ENCODE measurements at places on chromosomes 3 and 15.

DNA sequence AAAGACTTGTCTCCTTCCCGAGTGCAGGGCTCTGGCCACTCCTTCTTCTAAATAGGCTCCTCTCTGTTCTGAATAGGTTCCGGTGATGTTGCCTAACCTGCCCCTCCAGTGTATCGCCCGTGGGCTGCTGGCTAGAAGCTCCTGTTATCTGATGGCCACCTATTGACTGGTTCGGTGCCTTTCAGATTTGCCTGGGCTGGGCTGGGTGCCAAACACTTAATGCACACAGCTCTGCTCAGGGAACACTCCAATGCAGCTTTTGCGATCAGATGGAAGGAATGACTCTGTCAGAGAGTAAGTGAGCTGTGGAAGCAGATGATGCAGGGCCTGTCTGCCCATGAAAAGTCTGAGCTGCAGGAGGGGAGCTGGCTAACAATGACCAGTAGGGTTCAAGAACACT, 112.9 kb downstream of the CORO2B start:
- no peaks in the 10 kb centered on the region for H3K4me1 ChIP-seq
- no peak overlapping the region for H3K4me3 ChIP-seq
- no peak for DNase-seq
- H3K36me3 ChIP-seq = no peaks in the 10 kb centered on the region
- no peak overlapping the region for H3K27ac ChIP-seq

DNA sequence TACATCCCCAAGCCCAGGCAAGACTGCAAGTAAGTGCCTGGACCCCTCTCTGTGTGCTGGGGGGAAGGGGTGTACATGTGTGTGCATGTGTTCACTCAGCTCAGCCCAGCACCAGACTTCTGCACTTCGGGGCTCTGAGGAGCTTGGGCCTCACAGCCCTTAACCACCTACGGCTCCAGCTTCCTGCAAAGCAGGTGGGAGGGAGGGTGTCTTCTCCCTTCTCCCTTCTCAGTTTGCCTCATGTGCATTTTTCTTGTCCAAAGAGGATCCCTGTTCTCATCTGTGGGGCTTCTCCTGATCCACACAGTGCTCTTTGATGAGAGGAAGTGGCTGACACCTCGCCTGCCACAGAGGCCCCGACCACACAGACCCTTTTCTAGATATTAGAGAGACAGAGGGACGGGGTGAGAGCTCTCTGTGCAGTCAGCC, 69.3 kb downstream of the MESD start:
- no peaks in the 10 kb centered on the region for H3K27me3 ChIP-seq
- no peak overlapping the region for H3K4me3 ChIP-seq
- DNase-seq = no peak
- no peak overlapping the region for H3K27ac ChIP-seq
- H3K36me3 ChIP-seq = no peaks in the 10 kb centered on the region

- no peak overlapping the region for H3K27ac ChIP-seq
- no peaks in the 10 kb centered on the region for H3K4me1 ChIP-seq
- H3K27me3 ChIP-seq = no peaks in the 10 kb centered on the region
Observed at GRCh38 chr3:80238606-80239005, 470.8 kb upstream of the ROBO1 start.

GRCh38 chr15:32778391-32779176, 60.8 kb downstream of the GREM1 start:
- no peaks in the 10 kb centered on the region for H3K27me3 ChIP-seq
- DNase-seq = no peak
- H3K4me1 ChIP-seq = no peaks in the 10 kb centered on the region
- H3K4me3 ChIP-seq = no peak overlapping the region
- no peaks in the 10 kb centered on the region for H3K36me3 ChIP-seq

DNA sequence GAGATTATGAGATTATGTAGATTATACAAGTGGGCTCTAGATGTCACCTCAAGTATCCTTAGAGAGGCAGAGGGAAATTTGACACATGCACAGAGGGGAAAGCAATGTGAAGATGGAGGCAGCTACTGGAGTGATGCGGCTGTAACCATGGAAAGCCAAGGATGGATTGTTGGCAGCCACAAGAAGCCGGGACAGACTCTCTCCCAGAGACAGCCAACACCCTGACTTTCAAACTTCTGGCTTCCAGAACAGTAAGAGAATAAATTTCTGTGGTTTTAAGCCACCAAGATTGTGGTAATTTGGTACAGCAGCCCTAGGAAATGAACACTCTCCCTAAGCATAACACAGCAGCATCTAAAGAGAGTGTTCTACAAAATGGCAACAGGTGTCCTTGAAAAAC, 34.4 kb upstream of the PRICKLE2 start:
- peak overlapping the region; percentile 97 for H3K27ac ChIP-seq
- H3K27me3 ChIP-seq = no peaks in the 10 kb centered on the region
- no peaks in the 10 kb centered on the region for H3K36me3 ChIP-seq
- H3K4me1 ChIP-seq = peaks cover 92% of the 10 kb centered on the region
- H3K4me3 ChIP-seq = no peak overlapping the region

DNA sequence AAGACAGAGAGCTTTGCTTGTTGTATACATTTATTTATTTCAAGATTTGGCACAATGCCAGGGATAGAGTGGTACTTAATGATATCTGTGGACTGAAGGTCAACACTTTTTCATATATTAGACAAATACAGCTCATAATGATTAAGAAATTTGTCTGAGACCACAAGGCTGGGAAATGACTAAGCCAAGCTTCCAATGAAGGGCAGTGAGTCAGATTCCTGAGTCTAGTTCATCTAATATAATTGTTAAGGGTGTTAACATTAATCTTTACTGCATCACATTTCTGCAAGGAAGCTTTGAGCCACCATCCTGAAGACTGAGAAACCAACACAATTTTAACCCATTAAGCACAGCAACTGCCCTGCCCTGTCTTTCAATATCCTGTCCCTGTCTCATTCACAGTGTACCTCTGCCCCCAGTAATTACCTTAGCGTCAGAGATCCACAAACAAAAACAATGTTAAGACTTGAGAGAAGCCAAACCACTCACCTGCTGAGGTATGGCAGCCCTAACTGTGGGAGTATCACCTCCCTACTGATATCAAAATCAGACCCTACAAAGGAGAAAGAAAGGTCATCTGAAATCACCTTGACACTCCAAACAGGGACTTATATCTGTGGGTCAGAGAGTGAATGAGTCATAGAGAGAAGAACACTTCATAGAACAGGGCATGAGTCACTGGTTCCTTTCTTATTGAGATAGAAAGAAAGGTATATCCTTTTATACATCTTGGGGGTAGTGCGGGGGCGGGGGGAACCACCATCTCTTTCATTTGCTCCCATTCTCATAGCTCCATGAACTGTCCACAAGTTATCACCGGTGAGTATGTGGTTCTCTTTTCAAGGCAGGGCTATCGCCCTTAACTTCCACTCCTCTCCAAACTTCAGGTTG, 74.7 kb downstream of the MAGI1 start:
- H3K27me3 ChIP-seq = no peaks in the 10 kb centered on the region
- no peak for DNase-seq
- H3K4me3 ChIP-seq = no peak overlapping the region

- no peaks in the 10 kb centered on the region for H3K27me3 ChIP-seq
- no peak overlapping the region for H3K4me3 ChIP-seq
- H3K36me3 ChIP-seq = no peaks in the 10 kb centered on the region
- H3K4me1 ChIP-seq = peaks cover 4% of the 10 kb centered on the region
Observed at GRCh38 chr15:98978153-98978552, 29.4 kb downstream of the PGPEP1L start.

DNA sequence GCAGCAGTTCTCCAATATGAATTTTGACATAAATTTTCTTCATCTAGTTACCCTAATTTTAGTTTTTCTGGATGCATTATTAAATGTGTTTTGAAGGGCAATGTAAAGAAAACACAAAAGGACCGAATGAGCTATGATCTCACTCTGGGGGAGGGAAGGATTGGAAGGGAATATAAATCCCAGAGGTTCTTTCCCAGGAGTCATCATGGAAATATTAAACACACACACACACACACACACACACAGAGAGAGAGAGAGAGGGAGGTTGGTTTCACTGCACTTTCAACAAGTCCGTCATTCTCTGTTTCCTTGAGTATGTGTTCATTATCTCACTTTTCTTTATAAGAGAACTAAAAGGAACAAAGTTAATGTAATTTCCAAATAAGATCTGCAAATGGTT, 70.7 kb upstream of the DCBLD2 start:
- H3K27me3 ChIP-seq = no peaks in the 10 kb centered on the region
- H3K4me1 ChIP-seq = no peaks in the 10 kb centered on the region
- no peak overlapping the region for H3K27ac ChIP-seq
- H3K36me3 ChIP-seq = no peaks in the 10 kb centered on the region

- no peaks in the 10 kb centered on the region for H3K36me3 ChIP-seq
- no peaks in the 10 kb centered on the region for H3K27me3 ChIP-seq
- H3K27ac ChIP-seq = no peak overlapping the region
- no peak for DNase-seq
- peaks cover 4% of the 10 kb centered on the region for H3K4me1 ChIP-seq
Observed at GRCh38 chr15:91278951-91279350, 178.9 kb downstream of the SV2B start.

DNA sequence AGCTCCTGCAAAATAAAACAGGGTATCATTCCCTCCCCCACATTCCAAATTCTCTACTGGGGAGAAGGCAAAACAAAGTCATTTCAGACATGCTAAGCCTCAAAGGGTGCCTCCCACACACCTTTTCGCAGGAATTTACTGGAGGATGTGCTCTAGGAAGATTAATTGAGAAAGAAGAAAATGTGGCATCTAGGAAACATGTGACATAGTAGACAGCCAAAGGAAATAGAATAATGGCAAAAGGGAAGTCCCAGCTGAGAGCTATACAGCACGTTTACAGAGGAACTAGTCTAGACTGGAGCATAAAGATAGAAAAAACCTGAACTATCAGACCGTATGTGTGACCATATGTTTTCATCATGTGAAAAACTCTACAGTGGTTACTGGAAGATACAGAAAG, 58.8 kb upstream of the MELTF start:
- no peaks in the 10 kb centered on the region for H3K27me3 ChIP-seq
- H3K4me3 ChIP-seq = no peak overlapping the region
- DNase-seq = no peak
- H3K4me1 ChIP-seq = no peaks in the 10 kb centered on the region
- no peak overlapping the region for H3K27ac ChIP-seq

- no peaks in the 10 kb centered on the region for H3K36me3 ChIP-seq
- no peak overlapping the region for H3K4me3 ChIP-seq
- DNase-seq = no peak
- H3K4me1 ChIP-seq = peaks cover 39% of the 10 kb centered on the region
Observed at GRCh38 chr3:49013738-49014660, 4.4 kb downstream of the DALRD3 start.

- no peak for DNase-seq
- H3K27me3 ChIP-seq = no peaks in the 10 kb centered on the region
- no peak overlapping the region for H3K4me3 ChIP-seq
- no peaks in the 10 kb centered on the region for H3K36me3 ChIP-seq
- H3K4me1 ChIP-seq = no peaks in the 10 kb centered on the region
- H3K27ac ChIP-seq = no peak overlapping the region
Observed at GRCh38 chr3:185733980-185734724, 90.7 kb downstream of the IGF2BP2 start.

- no peak for DNase-seq
- H3K36me3 ChIP-seq = peaks cover 2% of the 10 kb centered on the region
- no peak overlapping the region for H3K4me3 ChIP-seq
- no peak overlapping the region for H3K27ac ChIP-seq
Observed at GRCh38 chr15:85570336-85570735, 189.9 kb downstream of the AKAP13 start.

GRCh38 chr15:26182441-26182840, 319.3 kb upstream of the ATP10A start:
- H3K4me1 ChIP-seq = no peaks in the 10 kb centered on the region
- H3K4me3 ChIP-seq = no peak overlapping the region
- H3K36me3 ChIP-seq = no peaks in the 10 kb centered on the region
- no peak for DNase-seq
- no peak overlapping the region for H3K27ac ChIP-seq

GRCh38 chr15:42919308-42919707, 1.3 kb downstream of the TTBK2 start:
- no peaks in the 10 kb centered on the region for H3K36me3 ChIP-seq
- no peaks in the 10 kb centered on the region for H3K27me3 ChIP-seq
- peak overlapping the region; percentile 89 for H3K27ac ChIP-seq
- H3K4me1 ChIP-seq = peaks cover 6% of the 10 kb centered on the region

DNA sequence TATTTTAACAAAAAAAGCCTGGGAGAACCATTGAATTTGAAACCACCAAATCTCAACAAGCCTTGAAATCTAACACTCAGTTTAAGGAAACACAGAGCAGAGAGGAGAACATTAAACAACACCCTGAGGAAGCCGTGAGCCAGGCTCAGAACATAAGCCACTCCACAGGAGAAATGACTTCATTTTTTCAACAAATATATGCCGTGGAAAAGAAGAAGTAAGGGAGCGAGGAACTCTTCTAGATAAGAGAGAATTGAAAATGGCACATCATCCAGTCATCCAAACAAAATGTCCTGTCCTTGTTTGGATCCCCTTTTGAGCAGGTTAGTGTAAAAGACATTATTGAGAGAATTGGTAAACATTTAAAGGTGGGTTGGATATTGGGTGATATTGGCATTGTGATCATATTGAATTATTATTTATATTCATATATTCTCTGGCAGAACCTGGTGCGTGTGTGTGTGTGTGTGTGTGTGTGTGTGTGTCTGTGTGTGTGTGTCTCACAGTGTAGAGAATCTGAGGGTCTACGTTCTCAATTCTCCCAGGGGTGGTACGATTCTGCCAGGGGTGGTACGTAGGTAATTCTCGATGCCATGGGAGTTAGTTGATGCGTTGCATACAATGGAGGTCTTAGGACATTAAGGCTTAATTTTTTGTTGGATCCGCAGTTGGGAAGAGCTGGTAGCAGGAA, 94.4 kb downstream of the ST6GAL1 start:
- no peak overlapping the region for H3K27ac ChIP-seq
- no peak for DNase-seq
- H3K27me3 ChIP-seq = no peaks in the 10 kb centered on the region
- H3K4me3 ChIP-seq = no peak overlapping the region
- no peaks in the 10 kb centered on the region for H3K4me1 ChIP-seq
- no peaks in the 10 kb centered on the region for H3K36me3 ChIP-seq

DNA sequence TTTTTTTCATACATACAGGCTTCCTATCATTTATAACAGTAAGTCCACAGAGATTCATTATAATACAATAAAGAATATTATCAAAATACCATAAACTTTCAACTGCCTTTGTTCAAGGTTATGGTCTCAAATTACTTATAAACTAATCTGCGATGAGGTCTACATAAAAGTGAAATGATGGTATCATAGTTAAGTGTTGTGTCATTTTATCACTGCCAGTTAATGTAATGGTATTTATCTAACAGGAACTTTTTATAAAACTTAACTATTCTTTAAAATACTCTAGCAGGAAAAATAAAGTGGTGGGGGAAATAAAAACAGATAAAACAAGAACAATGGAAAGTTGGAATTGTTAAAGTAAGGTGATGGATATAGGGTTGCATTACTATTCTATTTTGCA, 153.1 kb downstream of the OSBPL10 start:
- H3K27ac ChIP-seq = no peak overlapping the region
- DNase-seq = no peak
- H3K4me1 ChIP-seq = no peaks in the 10 kb centered on the region
- H3K4me3 ChIP-seq = no peak overlapping the region

DNA sequence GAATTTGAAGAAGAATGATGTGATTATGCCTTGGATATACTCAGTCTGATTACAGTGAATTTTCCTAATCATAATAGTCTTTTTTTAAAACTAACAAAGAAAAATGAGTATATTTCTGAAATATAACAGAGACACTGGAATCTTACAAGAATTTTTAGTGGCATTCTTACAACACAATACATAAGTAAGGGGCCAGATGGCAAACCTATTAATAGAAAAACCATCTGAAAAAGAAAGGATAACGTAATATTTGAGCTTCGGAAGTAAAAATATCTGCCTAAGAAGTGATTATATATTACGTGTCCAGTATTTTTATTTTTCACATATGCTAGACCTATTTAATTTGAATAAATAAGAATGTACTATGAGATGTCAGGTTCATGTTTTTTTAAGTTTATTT, 452.8 kb downstream of the NAALADL2 start:
- no peaks in the 10 kb centered on the region for H3K36me3 ChIP-seq
- no peak overlapping the region for H3K4me3 ChIP-seq
- no peak overlapping the region for H3K27ac ChIP-seq
- H3K4me1 ChIP-seq = no peaks in the 10 kb centered on the region
- no peak for DNase-seq

Measured in sigmoid colon (tissue), 7 donors.